SK-N-DZ (cell line): ENCODE measurements at places on chromosomes 1 and 21.
A peak's percentile ranks its signal among the peaks of the same experiment; 100 is the strongest.

- DNase-seq = no peak
Measured at GRCh38 chr1:41950820-41951219, 32.1 kb upstream of the HIVEP3 start.

GRCh38 chr1:35644204-35644603, 2.9 kb upstream of the PSMB2 start:
- no peak for DNase-seq

GRCh38 chr1:45499415-45499769, 481 bp downstream of the CCDC163 start:
- peak; percentile 37 for DNase-seq

DNA sequence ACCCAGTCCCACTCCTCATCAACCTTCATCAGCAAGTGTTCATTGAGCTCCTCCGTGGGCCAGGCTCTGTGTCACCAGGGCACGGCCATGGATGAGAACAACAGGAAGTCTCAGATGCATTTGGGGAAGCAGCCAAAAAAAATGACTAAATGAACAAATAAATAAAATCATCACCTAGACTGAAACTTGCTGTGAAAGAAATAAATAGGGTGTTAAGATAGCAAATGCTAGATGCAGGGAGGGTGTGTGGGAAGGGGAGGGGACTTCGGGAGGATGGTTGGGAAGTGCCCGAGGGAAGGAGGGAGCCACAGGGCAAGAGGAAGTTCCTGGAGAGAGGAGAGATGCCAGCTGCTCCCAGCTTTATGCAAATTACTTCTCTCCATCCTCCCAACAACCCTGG, 696.7 kb downstream of the PTPRU start:
- no peak for DNase-seq

GRCh38 chr1:43067977-43068751, 103.9 kb downstream of the EBNA1BP2 start:
- no peak for DNase-seq

DNA sequence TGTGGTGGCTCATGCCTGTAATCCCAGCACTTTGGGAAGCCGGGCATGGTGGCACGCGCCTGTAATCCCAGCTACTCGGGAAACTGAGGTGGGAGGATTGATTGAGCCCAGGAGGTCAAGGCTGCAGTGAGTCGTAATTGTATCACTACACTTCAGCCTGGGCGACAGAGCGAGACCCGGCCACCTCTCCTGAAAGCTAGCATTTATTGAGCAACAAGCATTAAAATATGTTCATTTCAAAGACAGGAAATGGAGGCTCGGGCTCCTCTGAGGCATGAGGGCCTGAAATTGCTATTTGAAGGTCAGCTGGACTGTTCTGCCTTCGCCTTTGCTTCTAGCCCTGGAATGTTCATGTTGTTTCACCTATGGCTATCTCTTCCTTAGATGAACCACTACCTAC, 34.5 kb downstream of the SPATA21 start:
- no peak for DNase-seq

- DNase-seq = no peak
Measured at GRCh38 chr1:227889047-227889862, 58.5 kb downstream of the WNT9A start.

DNA sequence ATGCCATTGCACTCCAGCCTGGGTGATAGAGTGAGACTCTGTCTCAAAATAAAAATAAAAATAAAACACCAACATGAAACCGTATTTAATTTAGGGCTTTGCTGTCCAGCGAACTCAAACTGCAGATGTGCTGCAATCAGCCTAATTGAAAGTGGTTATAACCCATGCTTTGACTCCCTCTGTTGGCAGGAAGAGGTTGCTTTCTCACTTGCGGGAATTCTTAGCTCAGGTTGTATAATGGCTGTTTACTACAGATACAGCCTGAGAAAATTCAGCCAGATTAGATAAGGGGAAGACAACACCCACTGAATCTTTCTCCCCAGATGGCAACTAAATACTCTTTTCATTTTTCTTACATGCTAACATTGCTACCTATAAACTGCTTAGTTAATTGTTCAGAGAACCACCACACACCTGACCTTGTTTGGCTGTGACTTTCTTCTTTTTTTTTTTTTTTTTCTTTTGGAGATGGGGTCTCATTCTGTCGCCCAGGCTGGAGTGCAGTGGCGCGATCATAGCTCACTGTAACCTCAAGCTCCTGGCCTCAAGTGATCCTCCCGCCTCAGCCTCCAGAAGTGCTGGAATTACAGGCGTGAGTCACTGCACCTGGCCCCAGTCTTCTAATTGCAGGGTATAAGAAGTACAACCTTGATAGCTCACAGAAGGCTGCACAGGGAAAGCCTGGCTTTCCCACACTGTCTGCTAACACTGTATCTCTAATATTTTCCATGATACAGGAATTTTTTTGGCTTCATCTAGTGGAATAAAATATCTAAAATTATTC, 34.6 kb downstream of the DNTTIP2 start:
- DNase-seq = peak; percentile 69

GRCh38 chr1:245932302-245932972, 574.6 kb downstream of the SMYD3 start:
- DNase-seq = no peak

- DNase-seq = no peak
Measured at GRCh38 chr1:170721621-170722020, 57.7 kb downstream of the PRRX1 start.

DNA sequence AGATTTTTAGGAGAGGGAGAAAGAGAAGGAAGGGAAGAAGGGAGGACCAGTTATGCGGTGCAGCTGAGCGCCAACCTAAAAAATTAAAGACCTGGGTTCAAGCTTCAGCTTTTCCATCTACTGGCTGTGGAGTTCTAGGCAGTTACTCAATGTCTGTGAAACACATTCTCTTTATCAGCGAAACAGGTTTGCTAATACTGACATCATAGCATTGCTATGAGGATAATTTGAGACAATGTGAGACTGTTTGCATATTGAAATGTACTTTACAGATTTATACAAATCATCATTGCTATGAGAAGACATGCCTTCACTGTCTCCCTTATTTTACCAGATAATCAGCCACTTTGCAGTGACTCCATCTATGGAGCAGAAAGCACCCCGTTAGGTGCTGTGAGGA, 222.9 kb upstream of the SGIP1 start:
- DNase-seq = no peak

- no peak for DNase-seq
Measured at GRCh38 chr1:36133484-36133883, 8.5 kb upstream of the COL8A2 start.

DNA sequence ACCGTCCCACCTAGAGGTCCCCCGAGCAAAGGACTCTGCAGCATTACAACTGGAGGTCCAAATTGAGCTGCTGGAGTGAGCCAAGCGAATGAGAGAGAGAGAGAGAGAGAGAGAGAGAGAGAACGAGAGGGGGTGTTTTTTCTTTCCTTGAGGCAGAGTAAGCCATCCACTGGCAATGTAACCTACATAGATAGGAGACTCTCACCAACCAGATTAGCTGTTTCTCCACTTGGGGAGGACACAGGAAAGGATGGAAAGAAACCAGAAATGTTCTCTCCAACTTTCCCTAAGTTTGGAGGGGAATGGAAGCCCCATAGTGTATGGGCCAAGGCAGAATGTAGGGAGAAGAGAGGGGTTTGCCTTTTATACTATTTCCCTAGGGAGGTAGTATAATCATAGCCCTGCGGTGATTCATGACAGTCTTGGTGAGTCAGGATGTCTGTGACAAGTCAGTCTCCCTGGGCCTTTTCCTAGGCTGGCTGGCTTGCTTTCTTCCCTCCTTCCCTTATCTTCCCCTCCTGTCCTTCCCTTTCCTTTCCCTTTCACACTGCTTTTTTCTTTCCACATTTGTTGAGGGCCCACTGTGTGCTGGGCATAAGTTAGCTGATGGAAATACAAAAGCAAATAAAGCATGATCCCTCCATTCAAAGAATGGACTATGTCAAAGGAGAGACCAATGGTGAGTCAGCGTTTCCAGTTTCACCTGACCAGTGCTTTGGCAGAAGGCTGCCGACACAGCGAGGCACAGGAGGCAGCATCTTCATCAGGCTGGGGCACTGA, 7.1 kb downstream of the FNDC7 start:
- no peak for DNase-seq

DNA sequence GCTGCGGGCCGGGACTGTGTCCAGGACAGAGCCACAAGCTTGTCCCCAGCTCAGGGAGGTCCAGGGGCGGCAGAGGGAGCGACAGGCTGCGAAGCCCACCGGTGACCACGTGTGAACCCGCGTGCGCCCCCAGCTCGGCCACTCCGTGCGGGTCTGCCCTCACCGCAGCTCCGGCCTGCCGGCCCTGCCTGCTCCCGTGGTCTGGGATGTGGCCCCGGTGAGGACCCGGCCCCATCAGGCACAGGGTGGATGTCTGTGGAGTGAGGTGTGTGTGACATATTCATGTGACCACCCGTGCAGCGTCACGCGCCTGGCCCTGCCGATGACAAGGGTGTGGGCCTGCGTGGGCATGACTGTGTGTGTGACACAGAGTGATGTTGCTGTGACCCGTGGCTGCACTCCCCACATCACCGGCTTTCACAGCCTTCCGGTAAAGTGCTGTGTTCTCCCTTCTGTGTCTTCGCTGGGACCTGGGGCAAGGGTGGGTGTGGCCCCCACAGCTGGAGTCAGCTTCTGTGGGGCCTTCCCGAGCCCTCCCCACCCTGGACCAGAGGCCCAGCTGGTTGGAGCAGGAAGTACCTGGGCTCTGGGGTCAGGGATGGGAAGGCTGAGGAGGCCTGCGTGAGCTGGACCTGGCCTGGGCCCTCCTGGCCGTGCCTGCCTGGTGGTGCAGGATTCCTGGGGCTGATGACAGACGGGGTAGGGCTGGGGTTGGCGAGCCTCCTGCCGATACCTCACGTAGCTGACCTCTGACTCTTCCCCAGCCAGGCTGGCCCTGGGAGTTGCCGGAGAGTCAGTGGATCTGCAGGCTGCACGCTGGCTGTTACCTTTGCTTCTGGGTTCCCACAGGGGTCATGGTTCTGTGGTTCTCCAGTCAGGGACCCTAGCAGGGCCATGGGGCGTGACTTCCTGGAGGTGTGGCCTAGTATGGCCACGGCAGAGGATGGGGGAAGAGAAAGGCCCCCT, 4.1 kb downstream of the RNF223 start:
- no peak for DNase-seq

DNA sequence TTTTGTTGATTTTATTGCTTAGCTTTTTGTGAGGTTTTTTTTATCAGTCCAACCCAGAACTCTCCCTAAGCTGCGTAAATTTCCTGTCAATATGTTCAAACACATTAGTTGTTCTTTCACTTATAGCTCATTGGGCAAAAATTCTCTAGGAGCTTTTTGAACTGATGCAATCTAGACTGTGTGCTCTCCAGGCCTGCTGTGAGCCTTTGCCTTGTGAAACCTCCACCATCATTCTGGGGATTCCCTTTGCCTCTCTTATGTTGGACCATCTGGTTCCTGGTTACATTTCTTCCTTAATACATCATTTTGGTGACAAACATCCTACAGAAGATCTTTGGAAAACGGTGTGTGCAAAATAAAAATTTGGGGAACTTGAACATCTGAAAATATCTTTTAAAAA, 247.2 kb downstream of the LRRC7 start:
- DNase-seq = no peak

DNA sequence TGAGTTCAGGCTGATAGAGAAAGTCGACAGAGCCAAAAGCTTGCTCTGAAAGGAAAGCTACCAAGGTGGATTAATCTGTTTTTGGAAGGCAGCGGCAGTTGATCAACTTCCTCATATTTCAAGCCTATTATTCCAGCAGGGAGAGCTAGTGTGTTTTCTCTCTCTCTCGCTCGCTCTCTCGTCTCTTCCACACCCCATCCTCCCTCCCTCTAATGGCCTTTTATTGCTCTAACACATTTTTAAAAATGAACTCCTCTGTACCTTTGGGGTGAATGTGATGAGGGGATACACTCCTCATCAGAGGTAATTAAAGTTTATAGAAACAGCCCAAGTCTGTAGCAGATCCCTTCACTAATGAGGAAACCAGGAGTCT, 126.4 kb downstream of the CLIC6 start:
- DNase-seq = no peak

- DNase-seq = no peak
Measured at GRCh38 chr1:69171248-69171647, 396.5 kb upstream of the LRRC7 start.

- DNase-seq = peak; percentile 60
Measured at GRCh38 chr1:9410737-9411297, 118.1 kb downstream of the SPSB1 start.

- no peak for DNase-seq
Measured at GRCh38 chr1:154418923-154419619, 13.9 kb downstream of the IL6R start.

- no peak for DNase-seq
Measured at GRCh38 chr1:29298246-29298645, 61.9 kb downstream of the PTPRU start.

- peak; percentile 4 for DNase-seq
Measured at GRCh38 chr1:192003295-192004077, 154.8 kb upstream of the RGS18 start.

GRCh38 chr1:78650114-78650660, 556 bp downstream of the IFI44 start:
- no peak for DNase-seq

GRCh38 chr1:166119471-166119965, 47.3 kb downstream of the FAM78B start:
- DNase-seq = peak; percentile 76

- no peak for DNase-seq
Measured at GRCh38 chr1:153506831-153507413, 28.9 kb downstream of the S100A6 start.

DNA sequence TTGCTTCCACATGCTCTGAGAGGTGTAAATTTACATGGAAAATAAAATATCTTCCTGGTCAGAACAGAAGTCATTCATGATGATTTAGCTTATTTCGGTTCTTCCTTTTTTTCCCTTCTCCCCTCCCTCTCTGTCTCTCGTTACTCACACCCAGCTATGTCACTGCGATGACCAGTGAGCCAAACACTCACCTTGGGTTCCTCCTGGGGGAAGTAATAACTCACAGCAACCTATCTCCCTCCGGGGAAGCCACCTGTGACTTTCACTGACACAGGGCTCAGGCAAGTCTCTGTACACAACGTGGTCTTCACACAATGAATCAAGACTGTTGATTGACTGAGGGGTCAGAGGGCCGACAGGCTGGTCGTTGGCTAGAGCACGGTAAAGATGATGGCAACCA, 135.3 kb upstream of the VANGL1 start:
- no peak for DNase-seq
